GM13977 (cell line): ENCODE measurements at places on chromosomes 7 and 10.

DNA sequence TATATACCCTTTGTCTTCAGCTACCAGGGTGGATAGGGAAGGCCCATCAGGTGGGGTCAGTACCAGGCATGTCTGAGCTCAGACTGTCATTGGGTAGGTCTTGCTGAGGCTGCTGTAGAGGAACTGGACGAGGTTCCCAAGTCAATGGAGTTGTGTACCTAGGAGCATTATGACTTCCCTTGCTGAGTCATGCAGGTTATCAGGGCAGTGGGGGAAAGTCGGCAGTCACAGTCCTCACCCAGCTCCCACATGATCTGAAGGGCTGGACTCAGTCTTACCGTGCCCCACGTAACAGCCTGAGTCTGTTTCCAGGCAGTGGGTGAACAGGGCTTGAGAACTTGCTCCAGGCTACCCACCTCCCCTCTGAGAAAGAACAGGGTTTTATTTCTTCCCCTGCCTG is 260.8 kb upstream of the COBL start:
- no peak for DNase-seq

DNA sequence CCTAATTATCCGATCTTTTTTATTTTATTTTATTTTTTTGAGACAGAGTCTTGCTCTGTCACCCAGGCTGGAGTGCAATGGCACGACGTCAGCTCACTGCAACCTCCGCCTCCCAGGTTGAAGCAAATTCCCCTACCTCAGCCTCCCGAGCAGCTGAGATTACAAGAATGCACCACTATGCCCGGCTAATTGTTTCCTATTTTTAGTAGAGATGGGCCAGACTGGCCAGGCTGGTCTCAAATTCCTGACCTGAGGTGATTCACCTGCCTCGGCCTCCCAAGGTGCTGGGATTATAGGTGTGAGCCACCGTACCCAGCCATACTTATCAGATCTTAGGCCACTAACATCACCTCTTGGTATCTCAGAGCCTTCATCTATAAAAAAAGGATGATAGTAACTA is 4.9 kb downstream of the SLC25A13 start:
- no peak for DNase-seq

DNA sequence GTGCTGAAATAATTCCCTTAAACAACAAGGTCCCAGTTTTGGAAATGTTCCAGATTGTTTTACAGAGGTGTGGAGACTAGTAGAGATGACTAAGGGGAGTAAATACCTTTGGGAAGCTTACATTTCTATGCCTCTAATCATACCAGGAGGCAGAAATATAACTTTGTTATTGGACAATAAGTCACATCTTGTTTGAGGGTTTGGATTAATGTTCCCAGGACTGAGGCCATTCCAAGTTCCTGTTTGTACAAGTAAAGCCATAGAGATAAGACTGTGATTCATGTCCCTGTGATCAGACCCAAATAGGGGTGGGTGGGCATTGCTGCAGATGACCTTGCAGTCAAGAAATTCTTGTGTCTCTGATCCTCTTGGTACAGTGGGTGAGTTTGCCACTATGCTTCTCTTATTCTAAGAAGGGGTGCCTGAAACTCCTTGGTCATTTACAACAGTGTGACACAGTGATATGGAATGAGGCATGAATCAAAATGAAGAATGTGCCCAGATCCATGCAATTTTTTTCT is 508.3 kb downstream of the SORCS3 start:
- no peak for DNase-seq

- DNase-seq, result peak; percentile 20
These were observed 2.4 kb downstream of the RASGEF1A start for GRCh38 chr10:43264344-43264964.

DNA sequence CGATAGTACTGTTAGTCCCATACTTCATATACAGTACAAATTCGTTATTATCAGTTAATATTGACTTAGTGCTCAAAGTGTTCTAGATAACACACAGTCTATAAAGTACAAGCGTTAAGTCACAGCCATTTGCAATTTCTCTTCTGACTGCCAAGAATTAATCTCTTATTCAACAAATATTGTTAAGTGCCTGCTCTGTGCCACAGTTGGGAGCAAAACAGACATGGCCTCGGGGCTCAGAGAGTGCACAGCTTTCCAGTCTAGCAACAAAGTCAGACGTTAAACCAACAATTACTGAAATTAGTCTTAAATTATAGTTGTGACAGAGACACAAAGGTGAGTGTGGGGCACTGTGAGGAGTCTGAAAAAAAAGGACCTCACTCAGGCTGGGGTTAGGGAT is 113.0 kb upstream of the DPP6 start:
- DNase-seq, result no peak

DNA sequence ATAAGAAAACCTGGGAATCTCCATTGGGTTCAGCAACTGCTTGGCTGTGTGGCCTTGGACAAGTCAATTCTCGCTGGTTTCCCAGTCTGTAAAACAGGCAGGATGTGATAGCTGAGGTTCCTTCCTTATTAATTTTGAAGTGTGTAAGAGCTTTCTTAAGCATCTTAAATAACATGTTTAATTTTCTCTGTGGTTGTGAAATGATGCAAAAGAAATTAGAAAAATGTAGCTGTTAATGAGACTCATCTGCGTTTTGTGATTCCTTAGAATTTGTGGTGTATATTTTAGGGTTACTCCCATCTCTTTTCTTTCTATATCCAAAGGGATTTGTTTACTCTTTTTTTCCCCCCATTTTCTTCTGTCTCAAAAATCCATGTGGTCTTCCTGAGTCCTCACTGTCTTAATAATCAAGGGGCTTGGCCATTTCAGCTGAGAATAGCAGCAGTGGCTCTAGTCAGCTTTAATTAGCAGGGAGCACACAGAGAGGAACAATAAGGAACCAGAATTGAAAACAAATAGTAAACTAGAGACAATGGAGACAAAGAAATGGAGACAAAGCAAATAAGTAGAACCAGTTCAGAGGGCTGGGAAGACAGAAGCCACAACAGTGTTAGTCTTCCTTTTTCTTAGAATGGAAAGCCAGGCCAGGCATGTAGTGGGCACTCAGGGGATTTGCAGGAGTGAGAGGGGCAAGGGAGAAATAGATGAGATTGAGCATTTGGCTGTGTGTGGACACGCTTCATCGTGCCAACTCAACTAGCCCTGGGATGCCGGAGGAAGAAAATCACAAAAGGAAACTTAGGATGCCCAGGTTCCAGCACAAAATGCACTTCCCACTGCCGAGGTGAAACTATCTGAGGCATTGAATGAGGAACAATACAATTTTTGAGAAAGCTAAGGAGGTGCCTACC is 93.9 kb downstream of the CHN2 start:
- no peak for DNase-seq

GRCh38 chr7:22667562-22668239 is 59.3 kb upstream of the IL6 start:
- DNase-seq, result no peak

DNA sequence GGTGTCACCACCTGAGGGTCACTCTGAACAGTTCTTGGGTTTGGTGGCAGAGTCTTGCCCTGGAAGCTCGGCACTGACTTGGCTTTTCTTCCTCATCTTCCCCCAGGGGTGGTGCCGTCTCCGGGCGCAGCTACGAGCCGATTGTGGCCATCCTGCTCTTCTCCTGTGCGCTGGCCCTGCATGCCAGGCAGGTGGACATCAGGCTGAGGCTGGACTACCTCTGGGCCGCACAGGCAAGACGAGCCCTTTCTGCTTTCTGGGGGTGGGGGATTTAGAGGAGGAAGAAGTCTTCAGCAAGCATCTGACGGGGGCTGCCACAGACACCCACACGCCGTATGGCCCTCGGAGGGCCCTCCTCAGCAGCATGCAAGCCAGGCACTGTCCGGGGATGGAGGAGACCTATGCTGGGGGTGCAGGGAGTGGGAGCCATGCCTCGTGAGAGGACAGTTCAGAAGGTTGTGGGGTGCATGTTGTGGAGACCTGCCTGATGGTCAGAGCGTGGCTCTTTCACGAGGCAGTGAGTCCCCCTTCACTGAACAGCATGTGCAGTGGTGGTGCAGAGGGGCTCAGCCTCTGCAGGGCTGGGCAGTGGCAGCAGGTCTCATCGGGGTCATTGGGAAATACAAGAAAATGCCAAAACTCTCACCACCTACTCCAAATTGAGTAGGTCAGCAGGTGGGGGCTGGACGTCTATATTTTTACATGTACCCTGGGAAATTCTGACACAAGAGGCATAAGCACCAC is 112.4 kb downstream of the ADCY1 start:
- no peak for DNase-seq
